Stimulated activated memory B cell treated with anti-CD40 and anti-IgM and Interleukin-4, amounts not matched to agents 10 μg/mL and 1 μg/mL and 100 μg/mL, for 72 hours (primary cell): ENCODE measurements at places on chromosomes 3 and 15.

- H3K4me3 ChIP-seq = no peak overlapping the region
- peaks cover 5% of the 10 kb centered on the region for H3K36me3 ChIP-seq
- no peaks in the 10 kb centered on the region for H3K27me3 ChIP-seq
- H3K4me1 ChIP-seq = no peaks in the 10 kb centered on the region
Observed at GRCh38 chr15:30885814-30886213, 17.9 kb upstream of the FAN1 start.

GRCh38 chr3:177647876-177648275, 450.6 kb upstream of the TBL1XR1 start:
- H3K27ac ChIP-seq = peak overlapping the region; percentile 62
- peaks cover 21% of the 10 kb centered on the region for H3K4me1 ChIP-seq
- H3K4me3 ChIP-seq = no peak overlapping the region
- ATAC-seq = no peak
- no peaks in the 10 kb centered on the region for H3K27me3 ChIP-seq

- no peaks in the 10 kb centered on the region for H3K4me1 ChIP-seq
- peak overlapping the region; percentile 49 for H3K4me3 ChIP-seq
- H3K27ac ChIP-seq = no peak overlapping the region
- H3K36me3 ChIP-seq = peaks cover 55% of the 10 kb centered on the region
- no peak for ATAC-seq
Observed at GRCh38 chr15:39976291-39977274, 42.7 kb downstream of the EIF2AK4 start.

GRCh38 chr15:39416258-39416657, 164.6 kb upstream of the THBS1 start:
- no peak overlapping the region for H3K27ac ChIP-seq
- H3K4me1 ChIP-seq = peaks cover 4% of the 10 kb centered on the region
- peaks cover 9% of the 10 kb centered on the region for H3K27me3 ChIP-seq
- H3K36me3 ChIP-seq = no peaks in the 10 kb centered on the region

DNA sequence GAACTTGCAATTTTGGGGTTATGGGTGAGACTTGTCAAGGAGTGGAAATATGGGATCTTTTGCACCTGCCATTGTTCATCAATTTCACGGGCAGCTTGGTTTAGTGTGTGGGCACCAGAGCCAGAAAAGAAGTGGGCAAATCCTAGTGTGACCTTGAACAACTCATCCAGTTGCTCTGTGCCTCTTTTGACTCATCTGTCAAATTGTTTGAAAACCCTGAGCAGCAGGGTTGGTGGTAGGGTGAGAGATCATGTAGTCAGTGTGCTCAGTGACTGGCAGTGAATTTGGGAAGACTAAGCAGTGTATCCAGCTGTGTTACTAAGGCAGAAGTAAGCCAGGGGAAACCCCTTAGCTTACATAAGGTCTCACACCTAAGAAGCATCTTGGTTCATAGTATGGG, 293.0 kb upstream of the TRIM42 start:
- no peak overlapping the region for H3K27ac ChIP-seq
- no peaks in the 10 kb centered on the region for H3K27me3 ChIP-seq
- H3K36me3 ChIP-seq = no peaks in the 10 kb centered on the region
- H3K4me1 ChIP-seq = no peaks in the 10 kb centered on the region
- ATAC-seq = no peak
- H3K4me3 ChIP-seq = no peak overlapping the region

GRCh38 chr15:40918799-40919392, 10.2 kb upstream of the DLL4 start:
- H3K4me1 ChIP-seq = no peaks in the 10 kb centered on the region
- no peak overlapping the region for H3K4me3 ChIP-seq
- no peaks in the 10 kb centered on the region for H3K27me3 ChIP-seq

DNA sequence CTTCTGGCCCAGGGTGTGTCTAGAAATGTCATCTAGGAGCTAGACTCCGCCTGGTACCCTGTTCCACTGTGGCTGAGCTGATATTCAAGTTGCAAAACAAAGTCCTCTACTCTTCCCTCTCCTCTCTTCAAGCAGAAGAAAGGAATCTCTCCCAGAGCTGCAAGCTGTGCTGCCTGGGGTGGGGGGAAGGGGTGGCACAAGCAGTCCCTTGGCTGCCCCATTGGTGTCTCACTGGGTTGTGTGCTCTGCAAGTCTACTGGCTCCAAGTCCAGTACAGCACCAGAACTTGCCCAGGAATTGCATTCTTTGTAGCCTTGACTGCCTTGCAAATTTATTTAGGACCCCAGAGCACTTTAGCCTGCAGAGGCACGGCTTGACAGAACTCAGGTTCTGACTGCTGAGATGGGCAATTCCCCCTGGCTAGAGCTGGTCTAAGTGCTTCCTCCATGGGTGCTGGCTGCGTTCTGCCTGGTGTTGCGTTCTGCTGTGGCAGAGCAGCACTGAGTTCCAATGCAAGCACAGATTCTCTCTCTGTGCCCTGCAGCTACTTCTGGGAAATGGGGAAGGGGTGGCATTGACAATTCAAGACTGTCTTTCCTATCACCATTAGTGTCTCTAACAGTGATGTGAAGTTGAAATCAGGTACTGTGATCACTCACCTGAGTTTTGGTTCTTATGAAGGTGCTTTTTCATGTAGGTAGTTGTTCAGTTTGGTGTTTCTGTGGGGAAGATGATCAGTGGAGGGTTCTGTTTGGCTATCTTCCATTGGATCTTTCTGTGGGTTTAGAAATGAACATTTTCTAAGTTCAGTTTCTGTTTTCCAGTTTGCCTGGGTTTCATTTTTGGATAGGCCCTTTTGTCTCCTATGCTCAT, 39.5 kb downstream of the OXSR1 start:
- H3K36me3 ChIP-seq = peaks cover 59% of the 10 kb centered on the region
- peaks cover 42% of the 10 kb centered on the region for H3K4me1 ChIP-seq
- ATAC-seq = no peak
- no peaks in the 10 kb centered on the region for H3K27me3 ChIP-seq
- H3K4me3 ChIP-seq = no peak overlapping the region

DNA sequence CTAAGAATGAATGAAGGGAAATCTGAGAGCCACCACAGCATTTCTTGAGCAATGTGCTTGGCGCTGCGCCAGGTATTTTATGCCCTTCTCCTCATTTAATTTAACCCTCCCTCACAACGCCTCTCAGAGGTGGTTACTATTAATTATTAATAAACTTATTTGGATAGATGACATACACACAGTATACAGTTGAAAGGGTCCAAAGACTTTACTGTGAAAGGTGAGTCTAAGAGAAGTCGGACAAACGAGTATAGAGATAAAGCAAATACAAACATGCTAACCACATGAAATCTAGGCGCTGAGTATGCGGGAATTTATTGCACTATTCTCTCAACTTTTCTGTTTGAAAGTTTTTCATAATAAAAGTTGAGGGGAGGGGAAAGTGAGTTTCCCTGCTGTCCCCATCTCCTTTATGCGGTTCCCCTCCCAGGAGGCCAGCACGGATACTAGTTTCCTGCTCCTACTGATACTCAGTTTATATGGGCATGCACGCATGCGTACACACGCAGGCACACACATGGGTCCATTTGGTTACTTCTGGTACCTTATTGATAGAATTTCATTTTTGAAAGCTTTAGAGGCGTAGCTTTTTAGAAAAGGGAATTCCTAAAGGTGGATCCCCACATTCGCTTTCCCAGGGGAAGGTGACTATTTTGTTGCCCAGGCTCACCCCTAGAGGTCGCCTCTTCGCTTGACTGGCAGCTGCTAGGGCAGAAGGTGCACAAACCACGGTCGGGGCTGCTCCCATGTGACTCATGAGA, 28.5 kb upstream of the KCTD6 start:
- peaks cover 6% of the 10 kb centered on the region for H3K4me1 ChIP-seq
- H3K4me3 ChIP-seq = peak overlapping the region; percentile 43
- peak; percentile 91 for ATAC-seq
- no peaks in the 10 kb centered on the region for H3K27me3 ChIP-seq
- peak overlapping the region; percentile 17 for H3K27ac ChIP-seq
- H3K36me3 ChIP-seq = no peaks in the 10 kb centered on the region

DNA sequence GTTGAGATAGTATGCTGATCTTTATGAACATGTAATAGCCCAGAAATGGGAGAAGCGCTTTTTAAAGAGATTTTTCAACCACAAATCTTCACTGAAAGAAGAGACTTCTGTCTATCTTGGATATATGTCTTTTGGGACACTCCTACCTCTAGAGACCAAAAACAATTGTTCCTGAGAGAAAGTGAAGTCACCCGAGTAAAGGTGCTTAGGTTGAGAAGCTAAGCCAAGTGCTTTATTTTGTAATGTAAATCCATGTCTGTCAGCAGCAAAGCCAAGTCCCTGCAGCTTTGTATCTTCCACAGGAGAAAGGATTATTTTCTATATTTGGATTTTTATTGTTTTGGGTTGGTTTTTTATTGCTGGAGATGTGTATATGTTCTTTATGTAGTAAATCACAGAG, 32.1 kb upstream of the B3GALNT1 start:
- no peaks in the 10 kb centered on the region for H3K27me3 ChIP-seq
- no peak overlapping the region for H3K27ac ChIP-seq
- H3K4me3 ChIP-seq = no peak overlapping the region
- no peaks in the 10 kb centered on the region for H3K36me3 ChIP-seq
- no peak for ATAC-seq
- no peaks in the 10 kb centered on the region for H3K4me1 ChIP-seq

GRCh38 chr3:170233530-170233929, 11.3 kb downstream of the PRKCI start:
- H3K27ac ChIP-seq = no peak overlapping the region
- peaks cover 18% of the 10 kb centered on the region for H3K36me3 ChIP-seq
- no peak overlapping the region for H3K4me3 ChIP-seq
- no peaks in the 10 kb centered on the region for H3K27me3 ChIP-seq

GRCh38 chr15:22888120-22888859, 49.8 kb downstream of the NIPA2 start:
- H3K27ac ChIP-seq = no peak overlapping the region
- ATAC-seq = no peak
- H3K4me3 ChIP-seq = no peak overlapping the region
- no peaks in the 10 kb centered on the region for H3K4me1 ChIP-seq
- H3K36me3 ChIP-seq = peaks cover 37% of the 10 kb centered on the region

GRCh38 chr3:73827725-73828211, 203.0 kb upstream of the PDZRN3 start:
- H3K36me3 ChIP-seq = no peaks in the 10 kb centered on the region
- no peaks in the 10 kb centered on the region for H3K27me3 ChIP-seq
- no peak overlapping the region for H3K27ac ChIP-seq
- no peak for ATAC-seq
- H3K4me3 ChIP-seq = no peak overlapping the region

- H3K36me3 ChIP-seq = peaks cover 79% of the 10 kb centered on the region
- peaks cover 10% of the 10 kb centered on the region for H3K4me1 ChIP-seq
- ATAC-seq = no peak
Observed at GRCh38 chr15:100987143-100987542, 68.0 kb downstream of the LRRK1 start.

- H3K27ac ChIP-seq = no peak overlapping the region
- no peak for ATAC-seq
- H3K4me3 ChIP-seq = no peak overlapping the region
- H3K27me3 ChIP-seq = no peaks in the 10 kb centered on the region
Observed at GRCh38 chr15:34591306-34591705, 7.9 kb upstream of the GOLGA8B start.

DNA sequence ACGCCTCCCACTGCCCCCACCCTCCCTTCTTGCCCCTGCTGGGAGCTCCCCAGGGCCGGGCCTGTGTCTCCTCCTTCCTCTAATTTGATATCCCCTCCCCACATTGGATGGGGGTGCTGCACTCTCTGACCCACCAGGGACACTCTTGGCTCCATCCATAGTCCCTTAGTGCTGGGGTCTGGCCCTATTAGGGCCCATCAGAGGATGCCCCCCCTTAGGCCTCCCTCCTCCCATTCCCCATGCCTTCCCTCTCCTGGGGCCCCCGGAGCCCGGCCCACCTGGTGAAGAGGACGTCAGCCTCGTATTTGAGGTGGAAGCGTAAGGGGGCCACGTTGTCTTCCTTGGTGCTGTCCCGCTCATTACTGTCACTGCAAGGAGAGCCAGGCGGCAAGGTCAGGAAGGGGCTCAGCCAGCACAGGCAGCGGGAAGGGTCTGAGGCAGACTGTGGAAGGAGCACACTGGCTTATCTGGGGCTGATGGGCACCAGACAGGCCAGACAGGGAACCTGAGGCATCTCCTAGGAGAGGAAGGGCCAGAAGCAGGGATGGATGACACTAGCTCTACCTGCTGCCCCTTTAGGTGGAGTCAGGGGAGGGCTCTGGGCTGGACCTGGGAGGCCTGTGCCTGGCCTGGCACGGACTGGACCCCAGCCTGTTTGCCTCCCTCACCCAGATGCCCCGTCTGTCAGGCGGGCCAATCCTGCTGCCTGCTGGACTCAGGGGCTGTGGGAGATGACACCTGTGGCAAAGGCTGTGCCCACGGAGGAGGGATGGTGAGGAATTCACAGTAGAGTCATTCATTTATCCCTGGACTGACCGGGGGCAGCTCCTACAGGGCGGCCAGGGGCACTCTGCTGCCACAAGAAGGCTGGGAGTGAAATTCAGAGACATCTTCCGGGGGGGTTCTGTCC, 36.2 kb downstream of the FEM1B start:
- H3K4me1 ChIP-seq = no peaks in the 10 kb centered on the region
- no peak overlapping the region for H3K4me3 ChIP-seq
- peaks cover 37% of the 10 kb centered on the region for H3K27me3 ChIP-seq
- H3K27ac ChIP-seq = no peak overlapping the region
- no peak for ATAC-seq
- no peaks in the 10 kb centered on the region for H3K36me3 ChIP-seq

GRCh38 chr3:174859756-174860155, 622 bp downstream of the NAALADL2 start:
- H3K27ac ChIP-seq = no peak overlapping the region
- ATAC-seq = no peak
- no peak overlapping the region for H3K4me3 ChIP-seq
- H3K27me3 ChIP-seq = no peaks in the 10 kb centered on the region
- H3K36me3 ChIP-seq = no peaks in the 10 kb centered on the region

DNA sequence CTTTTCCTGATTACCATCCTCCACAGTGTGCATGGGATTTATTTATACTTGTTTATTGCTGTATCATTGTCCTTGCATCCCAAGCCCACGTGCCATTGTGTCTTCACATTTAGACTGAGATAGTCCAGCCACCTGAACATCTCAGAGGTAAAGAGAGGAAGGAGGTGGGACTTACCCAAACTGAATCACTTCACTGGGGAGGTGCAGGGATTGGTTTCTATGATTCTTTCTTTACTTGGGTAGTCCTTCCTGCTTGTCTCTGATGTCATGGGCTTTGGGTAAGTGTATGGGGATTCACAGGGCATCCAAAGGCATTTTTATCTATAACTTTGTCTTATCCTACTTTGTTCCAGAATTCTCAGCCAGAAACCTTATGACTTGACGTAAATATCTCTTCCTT, 141.5 kb upstream of the UMPS start:
- H3K27ac ChIP-seq = no peak overlapping the region
- H3K27me3 ChIP-seq = peaks cover 50% of the 10 kb centered on the region

GRCh38 chr15:26201177-26201858, 338.2 kb upstream of the ATP10A start:
- no peaks in the 10 kb centered on the region for H3K36me3 ChIP-seq
- H3K4me1 ChIP-seq = no peaks in the 10 kb centered on the region
- no peak for ATAC-seq
- no peak overlapping the region for H3K4me3 ChIP-seq
- no peak overlapping the region for H3K27ac ChIP-seq
- no peaks in the 10 kb centered on the region for H3K27me3 ChIP-seq

DNA sequence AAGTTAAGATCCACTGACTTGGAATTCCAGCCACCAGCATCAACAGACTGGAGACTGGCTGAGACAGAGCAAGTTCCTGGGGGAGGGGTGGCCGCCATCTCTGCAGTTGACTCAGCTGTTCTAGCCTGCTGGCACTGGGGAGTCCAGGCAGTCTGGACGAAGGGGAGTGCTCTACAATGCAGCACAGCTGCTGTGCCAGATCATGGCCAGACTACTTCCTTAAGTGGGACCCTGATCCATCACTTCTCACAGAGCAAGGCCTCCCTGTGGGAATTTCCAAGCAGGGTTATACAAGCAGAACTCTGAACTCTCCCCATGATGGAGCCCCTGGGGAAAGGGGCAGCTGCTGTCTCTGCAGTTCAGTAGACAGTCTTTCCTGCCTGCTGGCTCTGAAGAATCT, 35.2 kb downstream of the PYGO1 start:
- H3K4me3 ChIP-seq = no peak overlapping the region
- no peaks in the 10 kb centered on the region for H3K4me1 ChIP-seq
- H3K36me3 ChIP-seq = peaks cover 7% of the 10 kb centered on the region
- no peak overlapping the region for H3K27ac ChIP-seq
- no peak for ATAC-seq
